Naive thymus-derived CD4-positive, alpha-beta T cell (primary cell): ENCODE measurements at places on chromosomes 13 and 19.

DNA sequence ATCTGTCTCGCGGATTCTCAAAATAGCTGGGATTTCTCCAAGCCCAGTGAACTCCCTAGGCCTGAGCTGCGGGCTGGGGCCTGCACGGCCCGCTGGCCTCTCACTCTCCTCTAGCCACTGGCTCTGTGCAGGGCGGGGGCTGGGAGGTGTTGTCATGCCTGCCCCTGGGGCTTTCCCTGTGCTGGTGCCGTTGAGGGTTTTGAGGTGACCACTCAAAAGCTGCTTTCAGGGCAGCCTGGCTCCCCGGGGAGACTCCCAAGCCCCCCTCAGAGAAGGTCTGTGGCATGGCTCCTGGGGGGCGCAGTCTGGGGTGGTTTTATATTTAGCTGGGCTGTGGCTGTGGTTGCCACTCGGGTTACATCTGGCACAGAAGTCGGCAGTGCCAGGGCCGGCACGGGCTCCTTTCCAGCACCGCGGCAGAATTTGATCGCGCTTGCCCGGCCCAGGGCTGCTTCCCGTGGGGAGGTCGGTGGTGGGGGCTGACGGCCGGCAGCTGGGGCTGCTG lies 10.0 kb downstream of the NDUFB7 start:
- DNase-seq: no peak

DNA sequence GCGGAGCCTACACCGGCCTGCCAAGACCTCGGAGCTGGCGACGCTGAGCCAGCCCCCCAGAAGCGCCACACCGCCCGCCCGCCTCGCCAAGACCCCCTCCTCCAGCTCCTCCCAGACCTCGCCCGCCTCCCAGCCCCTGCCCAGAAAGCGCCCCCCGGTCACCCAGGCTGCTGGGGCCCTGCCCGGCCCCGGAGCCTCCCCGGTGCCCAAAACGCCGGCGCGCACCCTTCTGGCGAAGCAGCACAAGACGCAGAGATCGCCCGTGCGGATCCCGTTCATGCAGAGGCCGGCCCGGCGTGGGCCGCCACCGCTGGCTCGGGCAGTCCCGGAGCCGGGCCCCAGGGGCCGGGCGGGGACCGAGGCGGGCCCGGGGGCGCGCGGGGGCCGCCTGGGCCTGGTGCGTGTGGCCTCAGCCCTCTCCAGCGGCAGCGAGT lies 10.2 kb downstream of the C19orf25 start:
- no peak for DNase-seq

DNA sequence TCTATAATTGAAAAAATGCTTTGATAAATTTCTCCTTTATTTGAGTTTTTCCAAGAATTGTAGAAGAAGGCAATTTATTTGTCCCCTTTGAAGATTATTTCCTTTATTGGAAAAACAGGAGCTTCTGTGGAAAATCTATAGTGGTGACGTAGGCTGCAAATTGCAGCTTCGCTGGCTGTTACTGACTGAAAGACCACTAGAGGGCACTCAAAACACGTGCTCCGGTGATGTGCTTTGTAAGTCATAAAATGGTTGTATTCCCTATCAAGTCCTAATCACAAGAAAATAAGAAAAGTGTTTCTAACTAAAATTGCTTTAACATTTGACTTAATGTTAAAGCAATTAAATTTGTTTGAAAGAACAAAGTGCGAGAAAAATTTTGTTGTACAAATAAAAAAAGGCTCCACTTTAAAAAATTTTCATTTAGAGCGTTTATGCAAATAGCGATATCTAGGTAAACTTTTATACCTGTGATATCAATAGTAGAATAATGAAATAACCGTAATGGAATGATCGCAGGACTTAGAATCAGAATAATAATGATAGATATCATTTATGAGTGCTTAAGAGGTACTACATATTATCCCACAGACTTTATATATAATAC lies 638.2 kb upstream of the SPRY2 start:
- DNase-seq: peak; percentile 19

DNA sequence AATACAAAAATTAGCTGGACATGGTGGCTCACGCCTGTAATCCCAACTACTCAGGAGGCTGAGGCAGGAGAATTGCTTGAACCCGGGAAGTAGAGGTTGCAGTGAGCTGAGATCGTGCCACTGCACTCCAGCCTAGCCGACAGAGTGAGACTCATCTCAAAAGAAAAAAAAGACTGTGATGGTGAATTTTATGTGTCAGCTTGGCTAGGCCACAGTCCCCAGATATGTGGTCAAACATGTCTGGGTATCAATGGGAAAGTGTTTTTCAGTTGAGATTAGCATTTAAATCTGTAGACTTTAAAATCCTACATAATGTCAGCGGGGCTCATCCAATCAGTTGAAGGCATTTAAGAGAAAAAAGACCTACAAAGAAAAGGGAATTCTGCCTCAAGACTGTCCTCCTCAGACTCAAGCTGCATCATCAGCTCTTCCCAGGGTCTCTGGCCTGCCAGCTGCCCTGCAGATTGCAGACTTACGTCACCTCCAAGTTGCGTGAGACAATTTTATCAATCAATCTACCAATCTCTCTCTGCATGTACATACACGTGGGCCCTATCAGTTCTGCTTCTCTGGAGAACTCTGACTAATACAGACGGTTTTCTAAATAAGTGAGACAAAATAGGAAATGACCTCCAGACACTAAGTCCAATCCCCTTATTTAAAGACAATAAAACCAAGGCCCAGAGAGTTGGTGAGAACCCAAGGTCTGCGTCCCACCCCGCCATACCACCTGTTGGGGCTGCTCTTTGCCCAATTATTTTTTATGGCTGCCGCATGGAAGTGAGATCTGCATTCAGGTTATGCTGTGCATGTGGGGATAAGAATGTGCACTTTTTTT lies 99.2 kb downstream of the ABCC4 start:
- DNase-seq: no peak

DNA sequence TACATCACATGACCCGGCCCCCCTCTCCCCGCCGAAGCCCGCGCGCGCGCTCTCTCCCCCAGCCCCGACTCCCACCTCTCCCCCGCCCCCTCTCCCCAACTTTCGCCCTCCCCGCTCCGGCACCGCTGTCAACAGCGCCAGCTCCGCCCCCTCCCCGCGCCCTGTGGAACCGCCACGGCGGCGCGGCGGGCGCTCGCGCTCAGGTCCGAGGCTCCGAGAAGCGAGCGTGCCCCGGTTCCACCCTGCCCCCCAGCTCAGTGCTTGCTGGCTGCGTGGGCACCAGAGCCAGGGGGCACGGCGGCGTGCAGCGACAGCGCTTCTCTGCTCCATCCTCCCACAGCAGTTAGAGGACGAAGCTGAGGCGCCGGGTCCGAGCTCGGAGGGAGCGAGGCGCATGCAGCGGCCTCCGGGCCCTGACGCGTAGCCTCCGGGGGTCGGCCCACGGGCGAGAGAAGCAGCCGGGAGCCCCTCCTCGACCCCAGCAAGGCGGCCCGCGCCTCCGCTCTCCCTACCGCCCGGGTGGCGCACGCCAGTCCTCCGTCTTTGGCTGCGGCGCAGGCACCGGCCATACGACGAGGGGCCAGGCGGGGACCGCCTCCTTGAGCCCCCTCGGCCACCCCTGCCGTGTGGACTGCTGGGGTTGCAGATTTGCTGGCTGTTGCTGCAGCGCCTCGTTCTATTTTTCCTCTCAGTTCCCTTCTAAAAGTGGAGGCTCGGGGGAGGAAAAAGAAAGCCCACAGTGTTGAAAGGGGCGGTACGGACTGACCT lies 109.5 kb downstream of the KCNRG start:
- DNase-seq: peak; percentile 62

GRCh38 chr13:43293986-43294385 lies 270.6 kb downstream of the DNAJC15 start:
- DNase-seq: no peak

- DNase-seq: no peak
Measured at GRCh38 chr19:48448563-48448962, 2.8 kb downstream of the GRWD1 start.

DNA sequence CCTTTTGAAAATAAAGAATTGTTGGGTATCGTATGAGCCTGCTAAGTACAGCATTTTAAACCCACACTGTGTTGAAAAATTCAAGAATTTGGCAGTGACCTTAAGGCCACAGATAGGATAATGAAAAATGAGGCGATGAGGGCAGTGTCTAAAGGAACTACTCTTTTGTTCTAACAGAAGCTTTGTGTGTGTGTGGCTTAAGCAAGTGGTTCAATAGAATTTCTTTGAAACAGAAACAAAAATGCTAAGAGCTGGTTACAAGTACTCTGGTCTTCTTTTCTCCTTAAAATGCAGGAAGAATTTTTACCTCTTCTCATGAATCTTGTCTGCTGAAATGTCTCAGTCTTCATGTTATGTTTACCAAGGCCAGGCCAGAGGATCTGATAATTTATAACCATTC lies 279.5 kb downstream of the ZNF536 start:
- DNase-seq: no peak

DNA sequence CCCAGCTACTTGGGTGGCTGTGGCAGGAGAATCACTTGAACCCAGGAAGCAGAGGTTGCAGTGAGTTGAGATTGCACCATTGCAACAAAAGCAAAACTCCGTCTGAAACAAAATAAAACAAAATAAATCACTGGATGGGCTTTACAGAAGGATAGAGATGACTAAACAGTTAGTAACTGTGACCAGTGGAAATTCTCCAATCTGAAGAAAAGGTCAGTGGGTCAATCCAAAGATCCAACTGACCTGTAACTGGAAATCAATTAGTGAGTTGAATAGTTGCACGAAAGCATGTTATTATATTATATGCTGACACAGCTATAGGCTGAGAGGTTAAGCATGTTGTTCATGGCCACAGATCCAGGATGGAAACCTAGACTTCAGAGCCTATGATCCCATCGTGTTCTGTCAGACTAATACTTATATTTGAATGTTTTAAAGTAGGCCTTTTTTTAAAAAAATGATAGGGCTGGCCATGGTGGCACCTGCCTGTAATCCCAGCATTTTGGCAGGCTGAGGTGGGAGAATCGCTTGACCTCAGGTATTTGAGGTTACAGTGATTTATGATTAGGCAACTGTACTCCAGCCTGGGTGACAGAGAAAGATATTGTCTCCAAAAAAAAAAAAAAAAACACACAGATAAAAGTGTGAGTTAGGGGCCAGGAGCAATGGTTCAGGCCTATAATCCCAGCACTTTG lies 1.4 kb downstream of the ECH1 start:
- DNase-seq: no peak

- peak; percentile 80 for DNase-seq
Measured at GRCh38 chr13:99215184-99215830, 14.7 kb downstream of the UBAC2 start.

DNA sequence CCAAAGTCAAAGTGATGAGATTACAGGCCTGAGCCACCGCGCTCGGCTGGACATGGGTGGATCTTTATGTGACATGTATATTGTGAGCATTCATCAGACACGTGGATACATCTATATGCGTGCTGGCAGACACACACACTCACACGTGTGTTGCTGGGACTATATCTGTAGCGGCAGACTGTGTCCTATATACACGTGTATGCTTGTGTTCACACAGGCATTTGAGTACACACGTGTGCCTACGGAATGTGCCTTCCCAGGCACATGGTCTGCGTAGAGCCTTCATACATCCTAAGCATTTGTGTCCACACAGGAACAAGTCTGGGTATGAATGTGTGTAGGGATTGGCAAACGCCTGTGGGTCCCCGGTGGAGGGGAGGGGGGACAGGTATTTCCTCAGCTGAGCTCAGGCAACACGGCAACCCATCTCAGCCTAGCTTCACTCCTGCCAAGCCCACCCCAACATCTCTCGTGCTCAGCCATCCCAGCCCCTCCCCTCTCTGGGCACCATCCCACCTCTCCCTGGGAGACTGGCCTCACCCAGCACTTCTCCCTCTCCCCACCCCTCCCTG lies 2.6 kb downstream of the UNC13A start:
- no peak for DNase-seq

- DNase-seq: no peak
Measured at GRCh38 chr13:23552661-23553060, 17.6 kb upstream of the TNFRSF19 start.

GRCh38 chr19:15292140-15292539 lies 40.2 kb downstream of the BRD4 start:
- DNase-seq: no peak

DNA sequence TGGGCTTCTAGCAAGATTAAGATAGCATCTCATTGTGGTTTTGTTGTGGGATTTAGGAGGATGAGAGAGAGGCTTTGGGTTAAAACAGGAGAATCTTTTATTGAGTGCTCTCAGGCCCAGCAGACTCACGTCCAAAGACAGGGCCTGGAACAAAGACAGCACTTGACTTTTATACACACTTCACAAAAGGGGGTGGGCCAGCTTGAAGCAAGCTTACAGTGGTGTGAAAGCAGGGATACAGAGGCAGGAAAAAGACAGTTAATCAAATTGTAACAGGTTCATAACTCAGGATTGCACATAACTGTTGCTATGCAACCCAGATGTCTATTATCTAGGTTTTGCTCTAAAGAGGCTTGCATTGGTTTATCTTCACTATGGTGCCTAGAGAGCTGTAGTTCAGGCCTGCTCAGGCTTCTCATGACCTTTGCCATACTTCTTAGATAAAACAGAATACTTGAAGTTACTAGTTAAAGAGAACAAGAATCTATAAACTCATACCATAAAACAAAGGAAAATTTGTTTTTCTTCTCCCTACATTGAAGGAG lies 42.2 kb upstream of the CEACAM21 start:
- DNase-seq: no peak

DNA sequence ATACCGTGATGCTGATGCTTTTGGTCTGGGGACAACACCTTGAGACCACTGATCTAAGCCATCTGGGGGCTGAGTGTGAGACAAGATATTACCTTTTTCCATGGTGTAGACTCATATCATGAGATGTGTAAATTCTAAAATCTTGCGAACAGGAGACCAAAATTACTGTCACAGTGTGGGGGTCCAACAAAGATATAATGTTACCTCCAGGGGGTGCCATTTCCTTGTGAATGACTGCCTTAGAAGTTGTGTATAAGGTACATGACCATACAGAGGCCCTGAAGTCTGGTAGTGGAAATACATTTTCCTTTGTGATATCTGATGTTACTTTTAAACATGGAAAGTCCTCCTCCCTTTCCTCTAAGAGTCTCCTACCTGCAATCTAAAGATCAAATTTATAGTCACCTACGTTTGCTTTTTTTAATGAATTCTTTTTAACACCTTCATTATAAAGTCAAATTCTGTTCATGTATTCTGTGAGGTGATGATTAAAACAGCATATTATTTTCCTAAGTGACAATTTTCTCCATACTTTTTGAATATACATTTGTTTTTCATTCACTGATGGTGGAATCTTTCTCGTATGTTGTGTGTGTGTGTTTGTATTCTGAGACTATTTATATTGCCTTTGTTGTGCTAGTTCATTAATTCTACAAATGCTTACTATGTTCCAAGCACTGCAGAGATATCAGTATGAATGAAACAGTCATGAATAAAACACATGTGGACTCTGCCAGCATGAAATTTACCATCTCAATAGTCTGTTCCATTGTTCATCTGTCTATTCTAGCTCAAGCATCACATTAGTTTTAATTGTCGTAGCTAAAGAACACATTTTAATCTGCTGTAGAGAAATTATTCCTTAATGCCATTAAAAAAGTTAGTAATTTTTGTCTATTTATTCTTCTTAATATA lies 113.7 kb downstream of the RFC3 start:
- no peak for DNase-seq

DNA sequence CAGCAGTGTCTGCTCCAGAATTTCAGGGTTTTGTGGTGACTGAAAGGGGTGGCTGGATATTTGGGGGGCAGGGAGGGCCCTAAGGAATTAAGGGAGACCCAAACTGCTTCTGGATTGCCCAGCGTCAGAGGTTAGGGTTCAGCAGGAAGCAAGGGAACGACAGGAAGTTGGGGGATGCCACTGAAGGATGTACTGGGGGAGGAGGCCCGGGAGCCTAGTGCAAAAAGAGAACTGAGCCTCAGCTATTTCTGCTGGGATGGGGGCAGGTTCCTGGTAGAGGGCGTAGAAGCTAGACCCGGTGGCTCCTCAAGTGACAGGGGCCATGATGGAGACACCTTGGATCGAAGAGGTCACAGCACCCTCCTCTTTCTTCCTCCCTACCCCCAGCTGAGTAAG lies 1.1 kb downstream of the CYP2S1 start:
- DNase-seq: no peak
